ENCODE measurements at places on chromosomes 3 and 15.

DNA sequence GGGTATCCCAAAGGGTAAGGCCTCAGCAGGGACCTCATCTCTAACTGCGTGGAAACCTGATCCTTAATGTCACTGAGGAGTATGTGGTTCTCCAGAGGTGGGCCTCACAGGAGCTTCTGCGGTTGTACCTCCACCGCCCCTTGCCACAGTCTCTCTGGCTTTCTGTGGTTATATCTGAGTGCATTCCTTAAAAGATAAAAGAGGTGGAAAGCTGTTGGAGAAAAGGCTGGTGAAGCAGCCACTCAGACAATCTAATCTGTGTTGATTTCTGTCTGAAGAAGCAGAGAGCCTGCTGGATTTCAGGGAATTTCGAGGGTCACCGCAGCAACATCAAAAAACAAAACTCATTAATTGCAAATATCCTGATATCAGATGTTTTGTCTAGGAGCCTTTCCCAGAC, 51.4 kb downstream of the SEMA6D start:
- DNase-seq, result no peak

DNA sequence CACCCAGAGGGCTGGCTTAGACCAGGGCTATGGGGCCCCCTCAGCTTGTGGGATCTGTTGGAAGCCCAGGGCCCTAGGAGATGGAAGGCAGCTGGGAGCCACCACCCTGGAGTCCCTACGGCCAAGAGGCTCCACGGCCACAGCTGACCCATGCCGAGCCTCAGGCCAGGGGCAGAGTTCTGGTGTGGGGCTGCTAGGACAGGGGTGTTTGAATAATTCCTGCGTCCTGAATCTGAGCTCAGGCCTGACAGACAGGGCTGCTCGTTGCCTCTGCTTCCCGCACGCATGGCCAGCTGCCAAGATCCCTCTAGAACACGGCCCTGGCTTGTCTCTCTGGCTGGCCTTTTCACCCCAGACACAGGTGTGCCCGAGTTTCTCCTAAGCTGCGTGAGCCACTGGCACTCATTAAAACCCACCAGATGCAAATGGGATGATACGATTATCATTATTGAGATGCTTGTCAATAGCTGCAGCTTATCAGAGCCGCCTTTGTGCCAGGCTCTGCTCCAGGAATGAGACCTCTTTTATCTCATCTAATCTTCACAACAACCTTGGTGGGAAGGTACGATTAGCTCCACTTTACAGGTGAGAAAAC, 70.2 kb downstream of the EFCAB12 start:
- DNase-seq, result no peak

GRCh38 chr3:145906755-145907154, 254.2 kb downstream of the PLOD2 start:
- no peak for DNase-seq

- no peak for DNase-seq
Observed at GRCh38 chr3:33355611-33356010, 78.4 kb downstream of the FBXL2 start.

- DNase-seq, result peak; percentile 24
Observed at GRCh38 chr3:57755368-57755675, 787 bp upstream of the SLMAP start.

DNA sequence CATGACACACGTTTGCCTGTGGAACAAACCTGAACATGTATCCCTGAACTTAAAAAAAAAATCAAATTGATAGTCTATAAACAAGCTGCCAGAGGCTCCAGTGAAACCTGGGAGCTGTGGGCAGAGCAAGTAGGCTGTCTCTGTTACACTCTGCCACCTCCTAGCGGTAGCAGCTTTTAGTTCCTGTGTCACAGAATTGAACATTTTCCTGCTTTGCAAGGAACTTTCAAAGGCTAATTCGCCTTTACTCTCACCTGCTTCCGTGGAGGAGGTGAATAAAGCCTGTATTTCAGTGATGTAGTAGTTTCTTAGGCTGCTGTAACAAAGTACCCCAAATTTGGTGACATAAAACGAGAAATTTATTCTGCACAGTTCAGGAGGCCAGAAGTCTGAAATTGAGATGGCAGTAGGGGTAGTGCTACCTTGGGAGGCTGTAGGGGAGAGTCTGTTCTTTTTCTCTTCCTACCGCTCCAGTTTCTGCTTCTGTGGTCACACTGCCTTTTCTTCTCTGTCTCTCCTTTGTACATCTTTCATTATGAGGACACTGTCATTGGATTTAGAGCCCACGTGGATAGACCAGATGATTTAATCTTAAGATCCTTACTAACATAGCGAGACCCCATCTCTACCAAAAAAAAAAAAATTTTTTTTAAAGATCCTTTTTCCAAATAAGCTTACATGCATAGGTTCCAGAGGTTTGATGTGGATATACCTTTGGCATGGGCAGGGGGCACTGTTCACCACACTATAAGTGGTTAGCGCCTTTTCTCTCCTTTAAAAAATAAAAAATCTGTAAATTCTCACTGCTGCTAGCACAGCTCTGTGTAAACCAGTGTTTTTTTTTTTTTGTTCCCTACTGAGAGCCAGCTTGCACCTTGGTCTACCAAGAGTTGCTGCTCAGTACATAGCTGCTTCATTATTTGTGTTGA, 25.3 kb downstream of the FBXO22 start:
- peak; percentile 2 for DNase-seq

- DNase-seq, result no peak
Observed at GRCh38 chr3:100954990-100955389, 38.2 kb downstream of the ABI3BP start.

DNA sequence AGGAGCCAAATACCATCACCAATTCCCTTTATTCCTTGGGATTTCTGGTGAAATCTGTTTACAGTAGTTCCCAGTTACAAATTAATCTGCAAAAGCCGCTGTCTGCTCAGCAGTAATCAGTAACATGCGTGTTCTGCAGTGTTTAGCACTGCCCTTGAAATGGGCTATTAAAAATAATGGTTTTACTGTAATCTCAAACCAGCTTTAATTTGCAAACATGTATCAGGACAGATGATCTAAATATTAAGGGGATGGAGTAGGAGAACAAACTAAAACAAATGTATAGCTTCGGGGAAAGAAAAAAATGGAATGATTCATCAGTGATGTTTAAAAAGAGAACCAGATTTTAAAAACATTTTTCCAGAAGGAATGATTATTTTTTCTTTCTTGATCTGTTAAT, 513.2 kb downstream of the MECOM start:
- no peak for DNase-seq

- DNase-seq, result no peak
Observed at GRCh38 chr15:98729446-98730042, 81.2 kb downstream of the IGF1R start.

- DNase-seq, result peak; percentile 7
Observed at GRCh38 chr3:161851941-161852566, 355.4 kb downstream of the OTOL1 start.

DNA sequence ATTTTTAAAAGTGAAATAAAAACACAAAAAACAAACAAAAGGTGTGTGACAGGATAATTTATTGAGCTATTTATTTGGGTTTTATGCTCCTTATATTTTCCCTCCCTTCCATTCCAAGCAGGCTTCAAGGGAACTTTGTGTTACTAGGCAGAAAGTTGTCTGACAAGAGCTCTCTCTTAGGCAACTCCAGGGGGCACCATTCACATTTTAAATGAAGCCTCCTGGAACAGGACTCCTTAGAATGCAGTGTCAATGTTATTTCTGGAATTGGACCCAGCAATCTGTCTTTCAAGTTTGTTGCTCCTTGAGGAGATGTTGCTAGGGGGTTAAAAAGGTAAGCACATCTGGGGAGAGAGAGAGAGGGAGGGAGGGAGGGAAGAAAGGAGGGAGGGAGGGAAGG, 5.4 kb upstream of the RFX7 start:
- no peak for DNase-seq

DNA sequence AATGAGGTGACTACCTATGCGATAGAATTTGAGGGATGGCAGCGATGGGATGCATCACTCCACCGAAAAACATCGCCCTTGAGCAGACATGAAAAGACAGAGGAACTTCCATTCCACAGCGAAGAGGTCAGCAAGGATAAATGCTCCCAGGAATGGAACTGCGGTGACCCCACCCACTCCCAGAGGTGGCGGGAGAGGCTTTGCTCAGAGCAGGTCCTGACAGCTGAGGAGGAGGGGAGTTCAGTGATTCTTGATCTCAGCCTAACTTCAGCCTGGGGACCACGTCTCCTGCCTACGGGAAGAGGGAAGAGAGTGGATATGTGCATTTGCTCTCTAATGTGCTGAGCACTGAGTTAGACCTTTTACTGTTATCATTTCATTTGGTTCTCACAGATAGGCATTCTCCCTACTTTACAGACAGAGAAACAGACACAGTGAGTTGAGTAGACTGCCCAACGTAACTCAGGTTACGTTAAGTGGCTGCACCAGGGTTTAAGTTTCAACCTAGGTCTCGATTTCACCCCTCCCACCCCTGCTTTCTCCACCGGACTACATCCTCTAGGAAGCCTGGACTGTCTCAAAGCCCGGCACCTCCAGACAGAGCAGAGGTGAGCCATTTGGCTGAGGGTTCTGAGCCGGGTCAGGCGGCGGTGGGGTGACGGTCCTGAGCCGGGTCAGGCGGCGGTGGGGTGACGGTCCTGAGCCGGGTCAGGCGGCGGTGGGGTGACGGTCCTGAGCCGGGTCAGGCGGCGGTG, 170.0 kb downstream of the RAB11A start:
- DNase-seq, result no peak

- no peak for DNase-seq
Observed at GRCh38 chr3:194961571-194961970, 275.9 kb downstream of the FAM43A start.

- no peak for DNase-seq
Observed at GRCh38 chr3:194276768-194277103, 74.4 kb downstream of the CPN2 start.

DNA sequence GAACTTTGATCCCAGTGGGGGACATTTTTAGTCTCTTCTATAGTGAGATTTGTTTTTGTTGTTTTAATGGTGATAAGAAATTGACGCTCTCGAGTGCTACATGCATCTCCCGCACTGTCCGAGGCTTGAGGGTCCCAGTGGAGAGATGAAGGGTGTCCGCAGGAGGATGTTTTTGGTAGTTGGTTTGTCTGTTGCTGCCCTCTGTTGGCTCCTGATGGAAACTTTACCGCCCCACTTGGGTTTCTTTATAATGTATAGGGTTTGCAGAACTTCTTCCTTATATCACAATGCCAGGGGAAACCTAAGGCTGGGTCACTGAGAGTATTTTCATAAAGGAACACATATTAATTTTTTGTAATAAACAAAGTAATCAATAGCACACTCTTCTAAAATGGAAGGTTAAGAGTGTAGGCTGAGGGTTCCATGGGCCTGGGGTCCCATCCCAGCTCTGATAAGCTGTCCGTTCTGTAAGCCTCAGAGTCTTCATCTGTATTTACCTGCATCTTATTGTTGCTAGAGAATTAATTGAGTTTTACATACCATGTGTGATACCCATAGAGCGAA, 185.3 kb upstream of the FEZF2 start:
- peak; percentile 14 for DNase-seq

DNA sequence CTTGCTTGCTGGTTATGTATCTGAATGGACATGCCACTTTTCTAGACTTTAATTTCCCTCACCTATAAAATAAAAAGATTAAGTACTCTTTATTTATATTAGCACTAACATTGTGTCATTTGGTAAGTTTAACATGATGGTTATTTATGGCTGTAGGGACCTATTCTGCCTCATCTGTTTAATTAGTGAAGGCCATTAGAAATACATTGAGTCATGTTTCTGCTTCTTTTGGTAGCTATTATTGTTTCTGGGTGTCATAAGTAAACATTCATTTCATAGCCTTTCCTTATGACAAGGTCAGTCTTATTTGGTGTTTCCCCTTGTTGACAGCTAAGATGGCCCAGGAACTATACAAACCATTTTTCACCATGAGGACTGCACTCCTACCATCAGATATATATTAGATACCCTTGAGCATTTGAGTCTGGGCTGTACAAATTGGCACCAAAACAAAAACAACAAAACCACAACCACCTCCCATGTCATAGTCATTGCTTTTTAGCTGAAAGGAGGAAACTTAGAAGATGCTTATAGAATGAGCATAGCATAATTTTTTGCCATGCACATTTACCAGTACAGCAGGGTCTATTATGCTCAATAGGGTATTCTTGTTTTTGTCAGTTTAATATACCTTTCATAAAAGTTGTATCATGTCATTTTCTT, 39.3 kb downstream of the SRP14 start:
- DNase-seq, result no peak

GRCh38 chr3:32459450-32459849, 43.2 kb downstream of the CMTM6 start:
- DNase-seq, result peak; percentile 18

DNA sequence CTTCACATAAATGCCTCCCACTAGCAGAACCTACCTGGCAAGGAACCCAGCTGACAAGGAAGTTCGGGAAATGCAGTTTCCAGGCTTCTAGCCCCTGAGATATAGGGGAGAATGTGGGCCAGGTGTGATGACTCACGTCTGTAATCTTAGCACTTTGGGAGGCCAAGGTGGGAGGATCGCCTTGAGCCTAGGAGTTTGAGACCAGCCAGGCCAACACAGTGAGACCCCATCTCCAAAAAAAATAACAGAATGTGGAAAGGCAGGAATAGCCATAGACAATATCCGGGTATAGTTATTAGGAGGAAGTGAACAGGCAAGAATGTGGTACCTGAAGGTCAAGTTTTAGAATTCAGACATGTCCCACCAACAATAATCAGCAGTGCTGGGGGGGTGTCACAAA, 40.5 kb upstream of the SH3BP5 start:
- no peak for DNase-seq

- DNase-seq, result no peak
Observed at GRCh38 chr15:63483521-63484371, 20.6 kb upstream of the USP3 start.

DNA sequence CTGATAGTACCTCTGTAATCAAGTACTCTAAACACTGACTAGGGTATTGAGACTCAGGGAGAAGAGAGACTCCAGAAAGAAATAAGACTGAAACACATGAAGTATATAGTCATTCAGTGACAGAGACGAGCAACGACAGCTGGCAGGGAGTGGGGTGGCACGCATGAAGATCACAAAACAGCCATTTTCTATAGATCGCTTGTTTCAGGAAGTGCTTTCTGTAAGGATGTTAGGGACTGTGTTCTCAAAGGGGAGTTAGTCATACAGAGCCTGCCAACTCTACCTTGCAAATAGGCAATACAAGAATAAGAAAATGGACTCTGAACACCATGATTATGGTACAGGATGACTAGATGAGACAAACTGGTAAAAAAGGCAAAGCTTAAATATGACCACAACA, 139.5 kb downstream of the TBL1XR1 start:
- no peak for DNase-seq

GRCh38 chr3:9683426-9683825, 20.2 kb upstream of the CPNE9 start:
- DNase-seq, result no peak

- DNase-seq, result no peak
Observed at GRCh38 chr15:64915518-64916227, 4.0 kb downstream of the ANKDD1A start.
